Activated T-helper 2 cell treated with anti-CD3 and anti-CD28 coated beads, Interferon-gamma antibody, Interleukin-2, Interleukin-4, amounts not matched to agents 10 μg/mL and 5 μg/mL and 100 μg/mL, durations not matched to agents 14 hours and 24 hours and 36 hours (primary cell): ENCODE measurements at places on chromosomes 1 and 21. TPM values are rescaled to one million over a fixed set of nuclear protein-coding genes. Genes with fewer than 3 reads are reported as not detected.
A peak's percentile ranks its signal among the peaks of the same experiment; 100 is the strongest.

ATP1A4 gene
- total RNA-seq = 0.41 and 0.55 TPM in 2 replicates

CLCA2 gene
- not detected in 2 replicates for total RNA-seq

- peaks cover 4% of the 10 kb centered on the region for H3K27me3 ChIP-seq
- peaks cover 3% of the 10 kb centered on the region for H3K36me3 ChIP-seq
- H3K27ac ChIP-seq = no peak overlapping the region
- no peak overlapping the region for H3K4me3 ChIP-seq
- DNase-seq = no peak
- H3K4me1 ChIP-seq = peaks cover 12% of the 10 kb centered on the region
Observed at GRCh38 chr1:25568090-25568833, 24.9 kb downstream of the LDLRAP1 start.

- peaks cover 18% of the 10 kb centered on the region for H3K36me3 ChIP-seq
- no peaks in the 10 kb centered on the region for H3K27me3 ChIP-seq
- H3K27ac ChIP-seq = peak overlapping the region; percentile 42
- peak; percentile 23 for DNase-seq
- H3K4me3 ChIP-seq = peak overlapping the region; percentile 45
- H3K4me1 ChIP-seq = peaks cover 13% of the 10 kb centered on the region
Observed at GRCh38 chr1:244460197-244460596, 876 bp upstream of the CATSPERE start.

GRCh38 chr1:40308036-40308727, 8.9 kb downstream of the COL9A2 start:
- H3K4me1 ChIP-seq = peaks cover 5% of the 10 kb centered on the region
- no peaks in the 10 kb centered on the region for H3K36me3 ChIP-seq
- H3K27me3 ChIP-seq = no peaks in the 10 kb centered on the region
- DNase-seq = no peak

CR1L gene
- total RNA-seq = not detected in 2 replicates

- DNase-seq = no peak
- peaks cover 6% of the 10 kb centered on the region for H3K27me3 ChIP-seq
- no peaks in the 10 kb centered on the region for H3K36me3 ChIP-seq
- H3K4me1 ChIP-seq = peaks cover 10% of the 10 kb centered on the region
Observed at GRCh38 chr1:64980745-64981600, 14.6 kb upstream of the JAK1 start.

POLR3C gene
- 31.6 and 33.4 TPM in 2 replicates for total RNA-seq

AGT gene
- total RNA-seq = not detected in 2 replicates

THEM4 gene
- total RNA-seq = 27.2 and 28.0 TPM in 2 replicates

RPE65 gene
- total RNA-seq = not detected in 2 replicates

- no peaks in the 10 kb centered on the region for H3K36me3 ChIP-seq
- no peak for DNase-seq
- no peak overlapping the region for H3K4me3 ChIP-seq
- no peak overlapping the region for H3K27ac ChIP-seq
- no peaks in the 10 kb centered on the region for H3K27me3 ChIP-seq
Observed at GRCh38 chr1:4303303-4303702, 351.1 kb upstream of the AJAP1 start.

DNA sequence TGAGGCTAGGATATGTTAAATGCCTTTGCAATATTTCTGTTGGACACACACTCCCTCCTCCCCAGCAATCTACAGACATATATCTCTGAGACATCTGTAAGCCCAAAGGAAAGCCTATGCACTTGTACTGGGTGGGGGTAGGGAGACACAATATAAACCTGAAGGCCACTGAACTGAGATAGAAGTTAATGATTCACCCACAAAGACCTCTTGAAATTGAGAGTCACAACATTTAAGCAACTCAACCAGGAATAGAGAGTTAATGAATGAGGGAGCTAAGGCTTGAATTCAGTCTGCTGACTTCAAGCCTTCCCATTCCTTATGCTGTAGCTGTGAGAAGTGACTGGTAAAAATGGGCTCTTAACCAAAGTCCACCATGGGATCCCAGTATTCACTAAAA, 5.0 kb downstream of the OR10J1 start:
- DNase-seq = no peak
- no peaks in the 10 kb centered on the region for H3K36me3 ChIP-seq
- H3K4me1 ChIP-seq = no peaks in the 10 kb centered on the region
- no peaks in the 10 kb centered on the region for H3K27me3 ChIP-seq

S100A4 gene
- 175 and 181 TPM in 2 replicates for total RNA-seq

GRCh38 chr1:8689431-8690252, 127.8 kb downstream of the RERE start:
- no peak for DNase-seq
- H3K36me3 ChIP-seq = peaks cover 56% of the 10 kb centered on the region
- no peaks in the 10 kb centered on the region for H3K27me3 ChIP-seq
- no peak overlapping the region for H3K4me3 ChIP-seq

GRCh38 chr21:41582298-41582840, 74.4 kb upstream of the TMPRSS2 start:
- H3K27ac ChIP-seq = no peak overlapping the region
- no peaks in the 10 kb centered on the region for H3K36me3 ChIP-seq
- no peak overlapping the region for H3K4me3 ChIP-seq
- DNase-seq = no peak
- no peaks in the 10 kb centered on the region for H3K27me3 ChIP-seq

DNA sequence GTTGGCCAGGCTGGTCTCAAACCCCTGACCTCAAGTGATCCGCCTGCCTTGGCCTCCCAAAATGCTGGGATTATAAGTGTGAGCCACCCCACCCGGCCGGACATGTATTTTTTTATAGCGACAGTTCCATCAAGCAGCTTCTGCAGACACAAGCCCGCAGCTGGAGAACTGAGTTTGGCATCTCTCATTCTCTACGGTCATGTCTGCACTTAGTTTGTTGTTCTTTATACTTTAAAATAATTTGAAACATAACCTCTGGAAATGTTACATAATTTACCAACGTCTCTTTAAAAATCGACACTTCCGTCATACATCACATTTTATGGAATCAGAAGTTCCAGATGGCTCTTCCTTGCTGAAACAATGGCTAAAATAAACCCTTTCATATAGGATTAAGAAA, 183.6 kb downstream of the DYRK1A start:
- no peak overlapping the region for H3K4me3 ChIP-seq
- H3K27ac ChIP-seq = no peak overlapping the region
- H3K27me3 ChIP-seq = peaks cover 7% of the 10 kb centered on the region
- no peak for DNase-seq

DNA sequence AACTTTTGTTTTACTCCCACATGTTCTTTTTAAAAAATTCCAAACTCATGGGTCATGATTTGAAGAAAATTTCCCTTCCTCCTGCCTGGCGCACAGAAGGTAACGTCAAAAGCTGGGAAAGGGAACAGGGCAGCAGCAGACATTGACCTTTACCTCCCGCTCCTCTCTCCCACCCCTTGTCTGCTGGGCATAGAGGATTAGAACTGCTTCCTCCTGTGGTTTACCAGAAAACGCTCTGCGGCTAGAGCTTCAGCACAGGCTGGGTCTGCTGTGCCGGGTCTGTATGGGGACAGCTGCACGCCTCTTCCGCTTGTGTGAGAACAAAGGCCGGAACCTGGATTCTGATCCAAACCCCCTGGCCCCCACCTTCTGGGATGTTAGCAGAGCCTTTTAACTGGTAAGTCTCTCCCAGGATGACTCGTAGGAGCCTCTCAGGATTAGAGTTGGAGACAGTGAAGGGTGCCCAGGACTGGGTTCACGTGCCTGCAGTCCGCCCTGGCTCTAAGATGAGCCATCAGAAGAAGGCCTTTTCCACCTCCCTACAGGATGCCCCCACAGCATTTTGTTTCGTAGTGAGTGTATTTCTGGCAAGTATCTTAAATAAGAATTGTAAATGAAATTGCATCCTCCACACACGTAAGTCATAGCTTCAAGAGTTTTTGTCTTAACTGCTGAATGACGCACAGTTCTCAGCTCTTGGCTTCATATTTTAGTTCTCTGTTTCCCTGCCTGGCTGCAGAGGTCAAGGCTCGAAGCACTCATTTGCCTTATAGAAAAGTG, 5.2 kb downstream of the H6PD start:
- peaks cover 67% of the 10 kb centered on the region for H3K4me1 ChIP-seq
- peaks cover 41% of the 10 kb centered on the region for H3K36me3 ChIP-seq

DNA sequence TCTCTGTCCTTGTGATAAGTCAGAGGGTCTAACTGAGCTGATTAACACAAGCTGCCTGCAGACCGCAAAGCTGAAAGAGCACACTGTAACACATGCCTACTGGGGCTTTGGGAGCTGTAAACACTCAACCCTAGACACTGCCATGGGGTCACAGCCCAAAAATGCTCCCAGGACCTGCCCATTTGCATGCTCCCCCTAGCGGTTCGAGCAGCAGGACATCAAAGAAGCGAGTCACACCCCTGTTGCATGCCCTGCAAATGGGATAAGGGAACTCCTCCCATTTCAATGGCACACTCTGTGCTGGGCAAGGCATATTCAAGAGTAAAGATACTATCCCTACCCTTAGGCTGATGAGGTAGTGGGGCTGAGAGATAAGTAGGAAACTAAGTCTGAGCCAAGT, 22.8 kb downstream of the LCE3E start:
- H3K4me1 ChIP-seq = no peaks in the 10 kb centered on the region
- DNase-seq = no peak
- H3K4me3 ChIP-seq = no peak overlapping the region
- H3K27ac ChIP-seq = no peak overlapping the region
- no peaks in the 10 kb centered on the region for H3K27me3 ChIP-seq
- no peaks in the 10 kb centered on the region for H3K36me3 ChIP-seq

NUCKS1 gene
- 176 and 180 TPM in 2 replicates for total RNA-seq

OLFML3 gene
- 0.11 and 0.18 TPM in 2 replicates for total RNA-seq

GRCh38 chr21:36835383-36835795, 131.1 kb downstream of the HLCS start:
- H3K27me3 ChIP-seq = no peaks in the 10 kb centered on the region
- no peaks in the 10 kb centered on the region for H3K36me3 ChIP-seq
- H3K27ac ChIP-seq = no peak overlapping the region
- DNase-seq = no peak
- H3K4me3 ChIP-seq = no peak overlapping the region

GRCh38 chr1:89673251-89673650, 40.3 kb downstream of the LRRC8C start:
- peaks cover 82% of the 10 kb centered on the region for H3K36me3 ChIP-seq
- H3K4me3 ChIP-seq = no peak overlapping the region
- H3K4me1 ChIP-seq = peaks cover 80% of the 10 kb centered on the region
- DNase-seq = no peak
- H3K27me3 ChIP-seq = no peaks in the 10 kb centered on the region
- peak overlapping the region; percentile 69 for H3K27ac ChIP-seq

- peaks cover 40% of the 10 kb centered on the region for H3K4me1 ChIP-seq
- no peak for DNase-seq
- H3K4me3 ChIP-seq = no peak overlapping the region
- peaks cover 6% of the 10 kb centered on the region for H3K36me3 ChIP-seq
- no peaks in the 10 kb centered on the region for H3K27me3 ChIP-seq
- H3K27ac ChIP-seq = no peak overlapping the region
Observed at GRCh38 chr1:168552961-168553360, 9.2 kb upstream of the XCL2 start.

DNA sequence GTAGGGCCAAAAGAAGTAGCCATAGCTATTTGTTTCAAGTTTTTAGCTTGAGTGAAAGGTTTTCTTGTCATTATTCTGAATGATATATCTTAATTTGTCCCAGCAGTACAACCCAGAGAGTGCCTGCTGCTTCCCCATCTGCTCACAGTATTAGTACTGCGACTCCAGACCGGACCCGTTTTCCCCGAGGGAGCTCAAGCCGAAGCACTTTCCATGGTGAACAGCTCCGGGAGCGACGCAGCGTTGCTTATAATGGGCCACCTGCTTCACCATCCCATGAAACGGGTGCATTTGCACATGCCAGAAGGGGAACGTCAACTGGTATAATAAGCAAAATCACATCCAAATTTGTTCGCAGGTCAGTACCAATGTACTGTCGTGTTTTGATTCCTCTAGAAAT, 37.2 kb upstream of the C1orf115 start:
- no peaks in the 10 kb centered on the region for H3K4me1 ChIP-seq
- no peak for DNase-seq
- H3K27ac ChIP-seq = no peak overlapping the region
- no peaks in the 10 kb centered on the region for H3K36me3 ChIP-seq
- H3K4me3 ChIP-seq = no peak overlapping the region

- no peak for DNase-seq
- no peak overlapping the region for H3K4me3 ChIP-seq
- no peaks in the 10 kb centered on the region for H3K36me3 ChIP-seq
- peaks cover 11% of the 10 kb centered on the region for H3K27me3 ChIP-seq
- no peak overlapping the region for H3K27ac ChIP-seq
- no peaks in the 10 kb centered on the region for H3K4me1 ChIP-seq
Observed at GRCh38 chr1:209462433-209462832, 121.1 kb upstream of the CAMK1G start.

- no peaks in the 10 kb centered on the region for H3K4me1 ChIP-seq
- H3K4me3 ChIP-seq = no peak overlapping the region
- no peak for DNase-seq
Observed at GRCh38 chr21:28207436-28208173, 785.1 kb downstream of the LTN1 start.

DNA sequence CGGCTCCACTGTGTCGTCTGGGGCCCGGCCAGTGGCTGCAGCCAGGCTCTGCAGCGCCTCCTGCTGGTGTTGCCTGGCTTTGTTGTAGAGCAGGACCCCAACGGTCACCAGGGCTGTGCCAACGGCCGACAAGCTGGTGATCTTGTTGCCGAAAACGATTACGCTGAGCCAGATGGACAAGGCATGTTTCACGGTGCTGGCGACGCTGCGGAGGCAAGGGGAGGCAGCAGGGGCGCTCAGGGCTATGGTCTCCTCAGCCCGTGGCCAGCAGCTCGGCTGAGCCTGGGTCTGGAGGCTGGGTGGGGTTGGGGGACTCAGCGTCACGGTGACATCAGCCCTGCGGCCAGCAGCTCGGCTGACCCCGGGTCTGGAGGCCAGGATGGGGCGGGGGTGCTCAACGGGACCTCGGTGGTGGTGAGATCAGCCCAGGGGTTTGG, 7.0 kb upstream of the CDK11B start:
- peaks cover 10% of the 10 kb centered on the region for H3K36me3 ChIP-seq
- DNase-seq = no peak
- peaks cover 4% of the 10 kb centered on the region for H3K4me1 ChIP-seq
- no peak overlapping the region for H3K27ac ChIP-seq
- H3K27me3 ChIP-seq = no peaks in the 10 kb centered on the region
- H3K4me3 ChIP-seq = no peak overlapping the region

LEFTY2 gene
- not detected in 2 replicates for total RNA-seq
